ENCODE measurements at places on chromosomes 16 and 17. TPM values are rescaled to one million over a fixed set of nuclear protein-coding genes. Genes with fewer than 3 reads are reported as not detected.

PRM2 gene
- total RNA-seq = not detected

PIRT gene
- total RNA-seq = not detected

ITGAX gene
- total RNA-seq = 1.6 TPM

G6PC1 gene
- not detected for total RNA-seq

CCL8 gene
- not detected for total RNA-seq

CTRB2 gene
- total RNA-seq = 0.76 TPM

DNA sequence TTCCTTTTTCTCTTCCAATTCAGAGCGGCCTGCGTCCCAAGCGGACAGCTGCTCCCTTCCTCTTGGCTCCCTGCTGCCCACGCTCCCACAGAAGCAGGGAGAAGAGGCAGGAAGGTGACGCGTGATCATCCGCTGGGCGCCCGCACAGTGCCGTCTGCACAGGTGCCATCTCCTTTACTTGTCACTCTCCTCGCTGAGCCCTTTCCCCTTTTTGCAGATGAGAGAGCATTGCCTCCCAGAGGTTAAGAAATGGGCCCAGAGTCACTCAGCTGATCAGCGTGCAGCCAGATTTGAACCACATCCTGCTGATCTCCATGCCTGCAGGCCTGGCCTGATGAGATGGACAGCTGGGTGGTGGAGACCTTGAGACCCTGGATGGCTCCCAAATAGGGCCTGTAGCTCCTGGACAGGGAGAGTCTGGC lies 299.8 kb downstream of the SEC14L1 start:
- no peaks in the 10 kb centered on the region for H3K27me3 ChIP-seq
- H3K27ac ChIP-seq = no peak overlapping the region
- no peak for DNase-seq
- peaks cover 31% of the 10 kb centered on the region for H3K4me1 ChIP-seq

- DNase-seq = no peak
- H3K4me1 ChIP-seq = no peaks in the 10 kb centered on the region
- no peak overlapping the region for H3K4me3 ChIP-seq
- peaks cover 7% of the 10 kb centered on the region for H3K36me3 ChIP-seq
Observed at GRCh38 chr17:32211671-32212070, 54.0 kb upstream of the RHBDL3 start.

DNA sequence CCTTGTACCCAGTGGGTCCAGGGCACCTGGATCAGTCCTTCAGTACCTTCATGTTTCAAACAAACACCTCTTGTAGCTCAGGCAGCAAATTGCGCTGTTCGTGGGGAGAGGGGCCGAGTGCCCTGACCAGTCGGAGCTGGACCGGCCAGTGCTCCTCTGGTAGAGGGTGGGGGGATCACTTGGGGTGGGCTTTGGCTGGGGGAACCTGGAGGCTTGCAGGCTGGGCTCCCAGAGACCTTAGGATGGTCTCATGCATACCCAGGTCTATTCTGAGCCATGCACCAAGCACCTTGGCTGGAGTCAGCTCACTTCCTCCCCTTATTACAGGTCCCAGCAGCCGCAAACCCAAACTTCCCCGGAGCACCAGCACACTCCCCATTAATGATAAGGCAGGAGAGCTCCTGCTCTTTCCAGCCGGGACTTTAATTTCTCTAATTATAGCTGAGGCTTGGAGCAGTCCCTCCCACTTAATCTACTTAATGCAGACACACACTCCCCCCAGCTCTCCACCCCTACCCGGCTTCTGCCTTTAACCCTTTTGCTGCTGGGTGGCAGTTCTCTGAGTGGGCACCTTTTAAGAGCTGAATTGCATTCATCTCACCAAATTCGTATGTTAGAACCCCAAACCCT lies 26.3 kb upstream of the MGAT5B start:
- H3K27me3 ChIP-seq = peaks cover 64% of the 10 kb centered on the region
- H3K4me3 ChIP-seq = no peak overlapping the region
- no peak overlapping the region for H3K27ac ChIP-seq
- no peak for DNase-seq
- peaks cover 15% of the 10 kb centered on the region for H3K4me1 ChIP-seq
- no peaks in the 10 kb centered on the region for H3K36me3 ChIP-seq

DNA sequence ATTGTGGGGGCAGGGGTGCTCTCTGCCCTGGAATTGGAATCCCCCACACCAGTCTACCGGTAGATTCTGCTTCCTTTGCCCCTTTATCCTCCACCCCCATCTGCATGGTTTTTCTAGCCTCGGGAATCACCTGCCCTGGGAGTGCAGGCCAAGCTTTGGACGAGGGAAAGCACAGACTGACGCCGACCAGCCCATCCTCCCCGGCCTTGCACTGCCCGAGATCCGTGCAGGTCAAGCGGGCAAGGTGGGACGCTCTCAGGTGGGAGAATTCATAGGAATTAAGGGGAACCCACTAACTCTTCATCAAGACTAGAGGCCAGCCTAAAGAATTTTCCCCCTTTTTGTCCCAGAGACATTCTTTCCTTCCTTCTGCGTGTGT lies 9.9 kb upstream of the HOXB13 start:
- H3K27me3 ChIP-seq = peaks cover 93% of the 10 kb centered on the region
- H3K36me3 ChIP-seq = no peaks in the 10 kb centered on the region
- peaks cover 6% of the 10 kb centered on the region for H3K4me1 ChIP-seq
- no peak overlapping the region for H3K27ac ChIP-seq
- no peak for DNase-seq

DNA sequence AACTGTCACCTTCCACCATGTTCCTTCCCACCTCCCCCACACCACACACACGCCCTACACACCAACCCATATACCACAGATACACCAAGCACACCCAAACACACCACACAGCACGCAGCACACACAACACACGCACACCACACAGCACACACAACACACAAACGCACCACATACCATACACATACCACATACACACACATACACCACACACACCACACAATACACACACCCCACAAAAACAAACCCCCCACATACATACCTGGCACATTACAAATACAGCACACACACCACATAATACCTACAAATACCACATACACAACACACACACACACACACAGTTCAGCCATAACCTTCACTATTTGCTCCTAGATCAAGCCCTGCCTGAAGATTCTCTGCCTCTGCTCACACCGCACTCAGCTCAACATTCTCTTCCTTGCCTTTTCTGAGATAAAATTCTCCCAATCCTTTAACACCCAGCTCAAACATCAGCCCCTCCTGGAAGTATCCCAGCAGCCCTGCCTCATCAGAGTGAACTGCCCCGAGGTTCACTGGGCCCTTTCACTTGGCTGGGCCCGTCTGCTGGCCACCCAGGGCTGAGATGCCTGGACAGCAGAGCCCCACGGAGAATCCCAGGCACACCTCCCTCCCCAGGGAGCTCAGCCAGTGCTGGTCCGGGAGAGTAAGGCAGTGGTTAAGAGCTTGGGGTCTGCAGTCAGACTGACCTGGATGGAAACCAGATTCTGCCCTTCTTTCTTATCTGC lies 31.9 kb upstream of the CPNE2 start:
- no peaks in the 10 kb centered on the region for H3K36me3 ChIP-seq
- no peaks in the 10 kb centered on the region for H3K27me3 ChIP-seq
- no peak overlapping the region for H3K27ac ChIP-seq
- peaks cover 13% of the 10 kb centered on the region for H3K4me1 ChIP-seq
- no peak overlapping the region for H3K4me3 ChIP-seq

DNA sequence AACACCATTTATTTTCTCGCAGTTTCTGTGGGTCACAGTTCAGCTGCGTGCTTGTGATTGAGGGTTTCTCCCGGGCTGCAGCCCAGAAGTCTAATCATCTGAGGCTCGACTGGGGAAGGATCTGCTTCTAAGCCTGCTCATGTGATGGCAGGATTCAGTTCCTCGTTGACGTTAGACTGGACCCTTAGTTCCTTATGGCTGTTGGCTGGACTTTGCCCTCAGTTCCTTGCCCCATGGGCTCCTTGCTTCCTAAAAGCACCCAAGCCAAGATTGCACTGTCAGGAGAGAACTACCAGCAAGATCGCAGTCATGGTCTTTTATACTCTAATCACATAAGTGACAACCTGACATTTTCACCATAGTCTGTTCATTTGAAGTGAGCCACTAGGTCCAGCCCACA lies 250.0 kb downstream of the PRKCA start:
- H3K4me3 ChIP-seq = no peak overlapping the region
- peaks cover 9% of the 10 kb centered on the region for H3K36me3 ChIP-seq
- DNase-seq = no peak

GRCh38 chr16:6949240-6949639 lies 383.4 kb upstream of the RBFOX1 start:
- no peaks in the 10 kb centered on the region for H3K36me3 ChIP-seq
- H3K27ac ChIP-seq = no peak overlapping the region
- H3K27me3 ChIP-seq = no peaks in the 10 kb centered on the region
- no peak for DNase-seq

- H3K27ac ChIP-seq = no peak overlapping the region
- H3K36me3 ChIP-seq = no peaks in the 10 kb centered on the region
- peak; percentile 37 for DNase-seq
Observed at GRCh38 chr17:30550512-30551273, 73.5 kb downstream of the GOSR1 start.

DNA sequence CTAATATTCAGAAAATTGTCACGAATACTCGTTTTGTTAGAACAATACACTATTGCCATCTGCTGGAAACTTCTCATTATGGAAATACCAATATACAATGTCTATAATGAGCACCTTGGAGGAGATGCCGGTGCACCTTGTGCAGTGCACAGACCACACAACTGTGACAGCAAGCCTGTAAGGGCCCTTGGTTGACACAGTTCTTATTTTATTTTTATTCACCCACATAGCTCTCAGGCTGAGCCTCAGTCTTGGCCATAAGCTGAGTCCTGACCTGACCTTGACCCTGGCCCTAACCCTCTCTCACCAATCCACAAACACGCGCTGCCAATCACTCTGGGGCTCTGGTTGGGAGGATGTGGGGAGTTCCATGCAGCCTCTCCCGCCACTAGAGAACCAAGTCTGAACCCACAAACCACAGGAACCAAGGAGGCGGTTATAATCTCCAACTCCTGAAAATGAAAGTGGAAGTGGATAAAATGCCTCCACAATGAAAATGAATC lies 7.6 kb downstream of the AIPL1 start:
- DNase-seq = no peak
- no peaks in the 10 kb centered on the region for H3K36me3 ChIP-seq
- H3K27me3 ChIP-seq = peaks cover 61% of the 10 kb centered on the region
- H3K4me1 ChIP-seq = no peaks in the 10 kb centered on the region
- no peak overlapping the region for H3K27ac ChIP-seq
- no peak overlapping the region for H3K4me3 ChIP-seq

- H3K4me1 ChIP-seq = peaks cover 64% of the 10 kb centered on the region
- peak; percentile 66 for DNase-seq
- H3K36me3 ChIP-seq = no peaks in the 10 kb centered on the region
- H3K27me3 ChIP-seq = no peaks in the 10 kb centered on the region
- H3K4me3 ChIP-seq = no peak overlapping the region
- H3K27ac ChIP-seq = peak overlapping the region; percentile 26
Observed at GRCh38 chr17:67421869-67422273, 44.8 kb downstream of the PITPNC1 start.

DNA sequence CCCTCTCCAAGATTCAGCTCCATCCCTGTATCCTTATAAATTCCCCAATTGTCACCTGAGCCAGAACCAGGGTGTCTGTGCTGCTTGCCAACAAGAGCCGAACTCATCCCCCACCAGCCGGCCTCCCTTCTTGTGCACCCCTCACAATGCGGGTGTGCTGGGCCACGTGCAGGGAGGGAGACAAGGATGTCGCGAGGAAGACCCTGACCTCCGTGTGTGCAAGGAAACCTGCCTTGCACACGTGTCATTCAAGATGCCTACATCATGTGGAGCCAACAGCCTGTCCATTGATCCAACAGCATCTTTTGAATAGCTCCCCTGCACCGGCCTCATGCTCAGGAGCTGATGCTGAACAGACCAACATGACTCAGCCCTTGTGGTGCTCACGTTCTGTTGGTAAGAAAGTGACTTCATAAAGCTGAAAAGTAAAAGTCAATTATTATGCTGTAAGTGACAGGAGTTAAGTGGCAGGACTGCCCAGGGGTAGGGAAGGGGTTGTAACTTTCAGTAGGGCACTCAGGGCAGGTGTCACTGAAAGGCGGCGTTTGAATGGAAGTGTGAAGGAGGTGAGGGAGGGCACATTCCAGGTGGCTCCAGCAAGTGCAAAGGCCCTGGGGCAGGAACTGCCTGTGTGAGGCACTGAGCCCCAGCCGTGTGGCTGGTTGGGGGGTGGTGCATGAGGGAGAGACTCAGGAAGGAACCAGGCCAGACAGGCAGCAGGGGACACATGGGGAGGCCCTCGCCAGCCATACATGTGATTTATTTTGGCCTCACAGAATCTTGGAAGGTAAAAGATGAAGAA lies 302.2 kb downstream of the FOXL1 start:
- H3K27me3 ChIP-seq = peaks cover 97% of the 10 kb centered on the region
- no peak overlapping the region for H3K4me3 ChIP-seq
- no peak for DNase-seq

DNA sequence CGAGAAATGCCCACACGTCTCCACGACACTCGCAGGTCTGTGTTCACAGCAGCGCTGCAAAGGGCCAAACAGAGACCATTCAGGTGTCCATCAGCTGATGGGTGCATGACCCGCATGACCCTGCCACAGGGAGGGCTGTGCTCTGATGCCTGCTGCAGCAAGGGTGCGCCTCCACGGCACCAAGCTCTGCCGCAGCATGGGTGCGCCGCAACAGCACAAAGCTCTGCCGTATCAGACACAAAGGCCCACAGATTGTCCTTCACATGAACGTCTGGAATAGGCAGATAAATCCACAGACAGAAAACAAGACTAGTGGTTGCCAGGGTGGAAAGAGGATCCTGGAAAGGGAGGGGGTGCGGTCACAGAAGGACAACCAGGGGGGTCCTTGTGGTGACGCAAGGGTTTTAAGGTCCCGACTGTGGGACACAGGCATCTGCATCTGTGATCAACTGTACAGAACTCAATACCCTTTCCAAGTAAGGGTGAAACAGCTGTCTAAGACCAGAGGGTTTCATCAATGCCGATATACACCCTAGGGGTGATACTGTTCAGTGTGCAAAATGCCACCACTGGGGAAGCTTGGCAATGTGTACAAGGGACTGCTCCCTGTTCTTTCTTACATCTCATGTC lies 121.0 kb downstream of the ANKRD11 start:
- H3K27me3 ChIP-seq = no peaks in the 10 kb centered on the region
- no peak overlapping the region for H3K4me3 ChIP-seq
- no peak for DNase-seq
- H3K36me3 ChIP-seq = peaks cover 80% of the 10 kb centered on the region

- DNase-seq = no peak
- no peak overlapping the region for H3K4me3 ChIP-seq
- peaks cover 9% of the 10 kb centered on the region for H3K4me1 ChIP-seq
- H3K36me3 ChIP-seq = peaks cover 64% of the 10 kb centered on the region
Observed at GRCh38 chr16:46911650-46912049, 27.5 kb downstream of the GPT2 start.

GRCh38 chr16:55478827-55479429 lies at the start of gene MMP2:
Gene MMP2 (plus strand): TSS chr16:55479198. CDS start chr16:55479480, 282 bp downstream.
- no peaks in the 10 kb centered on the region for H3K4me1 ChIP-seq
- no peak for DNase-seq
- no peak within 1 kb of the TSS for H3K4me3 ChIP-seq
- H3K27ac ChIP-seq = no peak within 1 kb of the TSS

- H3K36me3 ChIP-seq = no peaks in the 10 kb centered on the region
- no peak overlapping the region for H3K27ac ChIP-seq
- H3K4me1 ChIP-seq = no peaks in the 10 kb centered on the region
- H3K27me3 ChIP-seq = peaks cover 17% of the 10 kb centered on the region
- H3K4me3 ChIP-seq = no peak overlapping the region
- DNase-seq = no peak
Observed at GRCh38 chr16:83470416-83470815, 337.4 kb upstream of the HSBP1 start.
